ENCODE measurements at places on chromosomes 5 and 9.

GRCh38 chr5:53783624-53784228 lies 223.3 kb downstream of the NDUFS4 start:
- no peak for DNase-seq

GRCh38 chr9:7075154-7075553 lies 317.4 kb downstream of the KDM4C start:
- DNase-seq: no peak

- DNase-seq: no peak
These were observed 136.6 kb downstream of the SEC61B start for GRCh38 chr9:99358668-99359067.

GRCh38 chr5:179219661-179220620 lies 125.3 kb downstream of the ADAMTS2 start:
- DNase-seq: no peak

- no peak for DNase-seq
These were observed 2.0 kb upstream of the GCNT4 start for GRCh38 chr5:75054134-75054930.

DNA sequence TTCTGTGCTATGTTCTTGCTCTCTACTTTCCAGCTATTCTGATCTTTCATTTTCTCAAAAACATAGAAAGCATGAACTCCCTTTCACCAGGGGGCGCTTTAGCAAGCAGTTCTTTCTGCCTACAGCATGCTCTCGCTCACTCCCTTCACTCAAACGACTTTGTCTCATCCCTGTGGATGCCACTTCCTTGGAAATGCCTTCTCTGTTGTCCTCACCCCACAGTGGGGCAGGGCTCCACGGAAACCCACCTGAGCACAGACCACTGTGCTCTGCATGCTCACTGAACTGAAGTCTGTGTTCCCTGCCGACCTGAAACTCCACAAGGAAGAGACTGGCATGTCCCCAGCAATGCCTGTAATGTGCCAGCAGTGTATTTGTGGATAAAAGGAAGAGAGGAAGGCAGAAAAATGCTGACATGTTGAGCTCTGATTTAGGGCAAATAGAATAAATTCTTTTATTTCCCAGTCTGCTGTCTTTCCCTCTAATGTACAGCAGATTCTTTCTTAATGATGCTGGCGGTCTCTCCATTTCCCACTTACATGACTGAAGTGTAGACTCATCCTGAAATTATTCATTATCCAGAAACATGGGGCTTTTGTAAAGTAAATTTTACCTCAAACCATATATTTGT lies 4.9 kb upstream of the ROR2 start:
- DNase-seq: no peak

DNA sequence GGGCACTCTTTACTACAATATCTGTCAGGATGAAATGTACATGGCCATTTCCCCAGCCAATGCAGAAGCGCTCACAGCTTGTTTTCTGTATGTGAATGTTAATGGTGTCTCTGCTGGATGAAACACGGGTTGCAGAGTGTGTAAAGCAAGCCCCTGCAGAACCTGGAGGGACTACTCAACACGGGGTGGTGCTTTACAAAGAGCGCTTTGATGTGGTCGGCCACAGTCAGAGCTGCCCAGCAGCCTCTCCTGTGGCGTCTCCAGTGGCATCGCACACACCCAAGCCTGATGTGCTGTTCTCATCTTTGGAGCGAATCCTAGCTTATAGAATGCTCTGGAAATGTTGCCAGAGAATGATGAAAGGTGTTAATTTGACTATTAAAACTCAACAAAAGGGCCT lies 162.7 kb upstream of the NFIL3 start:
- no peak for DNase-seq

All from stimulated activated CD8-positive, alpha-beta memory T cell treated with anti-CD3 and anti-CD28 coated beads, Interleukin-4, amount 100 ng/mL, for 1 hour (primary cell).